ENCODE measurements at places on chromosomes 4 and X.

GRCh38 chr4:19301527-19301926, 950.2 kb upstream of the SLIT2 start:
- DNase-seq, result no peak

DNA sequence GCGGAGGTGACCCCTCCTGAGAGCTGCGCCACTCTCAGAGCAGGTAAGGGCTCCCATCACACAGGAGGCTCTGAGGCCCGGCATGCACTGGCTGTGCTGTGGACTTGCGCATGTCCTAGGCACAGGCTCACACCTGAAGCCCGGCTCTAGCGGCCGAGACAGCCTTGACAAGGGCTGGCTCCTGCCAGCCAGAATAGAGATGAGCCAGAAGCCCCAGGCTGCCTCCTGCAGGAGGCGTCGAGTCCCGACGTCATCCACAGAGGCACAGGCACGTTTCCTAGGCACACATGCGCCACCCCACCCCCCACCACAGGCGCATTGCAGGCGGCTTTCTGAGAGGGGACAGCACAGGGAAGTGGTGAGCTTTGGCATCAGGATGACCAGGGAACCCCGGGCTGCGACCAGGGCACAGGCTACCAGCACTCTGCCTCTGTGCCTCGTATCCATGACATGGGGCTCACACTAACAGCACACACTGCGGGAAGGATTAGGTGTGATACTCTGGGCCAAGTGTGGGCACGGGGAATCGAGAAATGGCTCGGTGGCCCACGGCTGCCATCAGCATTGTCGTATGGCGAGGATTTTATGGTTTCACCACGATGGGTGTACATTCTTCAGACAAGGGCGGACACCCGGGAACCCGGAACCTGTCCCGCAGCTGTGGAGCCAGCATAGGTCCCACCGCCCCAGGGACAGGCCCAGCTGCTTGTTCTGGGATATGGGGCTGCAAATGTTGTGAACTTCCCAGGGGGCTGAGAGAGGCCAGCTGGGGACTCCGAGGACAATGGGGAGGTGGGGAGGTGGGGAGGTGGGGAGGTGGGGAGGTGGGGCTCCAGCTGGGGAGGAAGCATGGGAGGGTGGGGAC, 90.7 kb upstream of the ADRA2C start:
- DNase-seq, result no peak

- DNase-seq, result no peak
Observed at GRCh38 chrX:44071070-44071645, 98.0 kb upstream of the NDP start.

- DNase-seq, result no peak
Observed at GRCh38 chr4:169870507-169870906, 112.8 kb upstream of the HPF1 start.

- DNase-seq, result no peak
Observed at GRCh38 chrX:140434347-140434746, 70.5 kb downstream of the SOX3 start.

- no peak for DNase-seq
Observed at GRCh38 chrX:139642241-139642927, 65.6 kb downstream of the MCF2 start.

DNA sequence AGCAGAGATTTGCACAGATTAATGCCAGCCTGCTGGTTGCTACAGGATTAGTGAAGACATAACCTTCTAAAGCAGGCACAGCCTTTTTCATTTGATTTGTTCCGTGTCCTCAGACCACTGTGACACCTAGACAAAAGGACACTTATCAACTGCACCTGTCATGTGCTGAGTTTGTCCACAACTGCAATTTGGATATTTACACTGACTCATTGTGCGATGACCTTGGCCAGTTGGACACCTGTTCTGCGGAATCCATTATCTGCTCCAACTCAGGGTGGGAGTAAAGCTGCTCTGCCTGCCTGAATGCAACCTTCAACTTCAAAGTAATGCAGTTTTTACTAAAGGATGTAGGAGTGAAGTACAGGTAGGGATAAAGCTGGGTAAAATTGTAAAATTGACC, 4.1 kb upstream of the NR0B1 start:
- no peak for DNase-seq

DNA sequence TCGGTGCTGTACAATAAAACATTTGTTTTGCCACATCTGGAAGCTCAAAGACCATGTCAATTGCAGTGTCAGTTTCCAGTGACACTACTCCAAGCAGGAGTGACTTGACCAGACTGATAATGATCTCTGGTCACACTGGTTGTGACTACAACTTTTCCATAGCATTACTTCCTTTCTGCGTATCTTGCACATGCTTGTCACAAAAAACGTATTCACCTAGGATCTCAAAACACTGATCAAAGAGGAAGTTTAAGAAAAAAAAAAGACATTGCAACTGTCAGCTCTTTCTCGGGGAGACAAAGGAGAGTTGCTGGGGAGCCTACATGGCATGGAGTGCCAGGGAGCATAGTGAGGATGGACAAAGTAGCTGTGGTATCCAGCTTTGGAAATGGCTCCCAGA, 60.6 kb downstream of the OPHN1 start:
- no peak for DNase-seq

GRCh38 chr4:139154134-139154421, 22.9 kb downstream of the ELF2 start:
- DNase-seq, result no peak

DNA sequence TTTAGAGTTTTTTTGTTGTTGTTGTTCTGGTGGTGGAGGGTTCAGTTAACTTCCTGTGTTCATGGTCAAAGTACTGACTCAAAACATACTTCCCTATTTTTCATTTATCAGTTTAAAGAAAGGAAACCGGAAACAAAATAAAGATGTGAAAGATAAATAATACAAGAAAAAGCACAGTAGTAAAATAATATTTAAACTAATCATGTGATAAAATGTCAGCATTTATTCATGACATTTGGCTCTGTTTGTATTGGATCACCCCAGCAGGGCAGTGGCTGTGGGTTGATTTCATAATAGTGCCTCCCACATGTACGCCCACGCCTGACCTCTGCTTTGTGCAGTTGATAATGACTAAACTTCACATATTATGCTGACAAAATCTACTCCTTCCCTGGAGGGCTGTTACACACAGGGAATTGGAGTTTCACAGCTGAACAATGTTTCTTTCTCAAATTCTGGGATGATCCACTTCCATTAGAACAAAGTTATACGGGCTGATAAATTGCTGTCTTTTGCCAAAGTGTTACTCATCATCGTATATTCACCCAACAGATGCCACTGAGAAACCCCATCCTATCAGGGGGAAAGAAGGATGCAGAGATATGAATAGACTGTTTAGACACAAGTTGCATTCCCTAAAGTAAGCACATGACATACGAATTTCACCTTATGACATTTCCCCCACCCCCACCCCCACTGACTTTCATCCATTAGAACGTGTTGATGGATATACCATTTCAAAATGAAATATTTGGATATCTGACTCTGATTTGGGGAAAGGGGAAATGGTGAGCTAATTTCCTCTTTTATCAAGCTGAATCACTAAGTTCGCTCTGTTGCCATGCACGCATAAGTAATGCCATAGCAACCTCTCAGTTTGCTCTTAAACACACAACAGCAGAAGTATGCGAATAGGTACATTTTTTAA, 48.3 kb downstream of the AMELX start:
- no peak for DNase-seq

- DNase-seq, result no peak
Observed at GRCh38 chrX:134677332-134677731, 19.1 kb upstream of the PLAC1 start.

GRCh38 chr4:40373636-40374035, 38.5 kb downstream of the CHRNA9 start:
- DNase-seq, result no peak

- DNase-seq, result no peak
Observed at GRCh38 chr4:123217664-123218063, 178.9 kb upstream of the SPRY1 start.

GRCh38 chrX:100407147-100407783, 2.8 kb downstream of the PCDH19 start:
- no peak for DNase-seq

DNA sequence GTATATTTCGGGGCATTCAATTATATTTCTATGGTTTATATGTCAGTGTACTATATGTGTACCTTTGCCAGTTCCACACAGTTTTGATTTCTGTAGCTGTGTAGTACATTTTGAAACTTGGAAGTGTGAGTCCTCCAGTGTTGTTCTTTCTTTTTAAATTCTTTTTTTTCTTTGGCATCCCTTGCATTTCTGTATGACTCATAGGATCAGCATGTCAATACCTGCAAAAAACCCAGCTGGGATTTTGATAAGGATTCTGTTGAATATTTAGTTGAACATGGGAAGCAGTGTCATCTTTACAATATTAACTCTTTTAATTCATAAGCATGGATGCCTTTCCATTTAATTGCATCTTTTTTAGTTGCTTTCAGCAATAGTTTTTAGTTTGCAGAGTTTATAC, 100.0 kb downstream of the SH3BGRL start:
- no peak for DNase-seq

GRCh38 chrX:134371133-134371532, 88.8 kb upstream of the HPRT1 start:
- no peak for DNase-seq

DNA sequence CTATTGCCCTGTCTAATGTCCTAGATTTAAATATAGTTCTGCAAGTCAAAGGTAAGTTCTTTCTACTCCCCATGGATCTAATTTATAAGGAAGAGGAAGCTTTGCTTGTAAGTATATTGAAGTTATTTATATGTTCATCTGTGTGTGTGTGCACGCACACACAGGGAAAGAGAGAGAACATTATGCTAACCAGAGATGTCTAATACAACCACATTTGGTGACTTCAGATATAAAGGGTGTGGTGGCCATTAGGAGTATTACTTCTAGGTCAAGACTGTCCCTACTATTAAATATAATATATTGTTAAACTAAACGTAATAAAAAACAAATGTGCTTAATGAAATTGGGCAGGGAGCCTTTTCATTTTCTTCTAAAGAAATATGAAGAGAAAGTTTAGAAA, 4.1 kb downstream of the DCK start:
- DNase-seq, result no peak

DNA sequence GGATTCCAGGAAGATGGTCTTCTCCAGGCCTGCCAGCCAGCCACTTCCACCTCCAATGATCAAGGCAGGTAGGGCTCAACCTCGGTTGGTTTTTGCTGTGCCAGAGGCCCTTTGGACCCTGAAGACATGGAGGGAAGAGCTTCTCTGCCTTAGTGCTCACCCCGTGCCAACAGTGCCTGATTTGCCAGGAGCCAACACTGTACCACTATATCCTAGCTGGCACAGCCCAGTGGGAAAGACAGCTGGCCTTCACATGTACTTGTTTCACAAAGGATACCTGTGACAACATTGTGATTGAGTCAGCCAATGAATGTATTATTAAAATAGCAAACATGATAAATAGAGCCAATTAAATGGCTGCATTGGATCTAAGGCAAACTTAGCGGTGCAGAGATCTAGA, 51.9 kb upstream of the PRPS1 start:
- no peak for DNase-seq

- DNase-seq, result no peak
Observed at GRCh38 chrX:132270699-132271098, 51.5 kb upstream of the RAP2C start.

- DNase-seq, result no peak
Observed at GRCh38 chr4:28883211-28883610, 1837.0 kb upstream of the PCDH7 start.

DNA sequence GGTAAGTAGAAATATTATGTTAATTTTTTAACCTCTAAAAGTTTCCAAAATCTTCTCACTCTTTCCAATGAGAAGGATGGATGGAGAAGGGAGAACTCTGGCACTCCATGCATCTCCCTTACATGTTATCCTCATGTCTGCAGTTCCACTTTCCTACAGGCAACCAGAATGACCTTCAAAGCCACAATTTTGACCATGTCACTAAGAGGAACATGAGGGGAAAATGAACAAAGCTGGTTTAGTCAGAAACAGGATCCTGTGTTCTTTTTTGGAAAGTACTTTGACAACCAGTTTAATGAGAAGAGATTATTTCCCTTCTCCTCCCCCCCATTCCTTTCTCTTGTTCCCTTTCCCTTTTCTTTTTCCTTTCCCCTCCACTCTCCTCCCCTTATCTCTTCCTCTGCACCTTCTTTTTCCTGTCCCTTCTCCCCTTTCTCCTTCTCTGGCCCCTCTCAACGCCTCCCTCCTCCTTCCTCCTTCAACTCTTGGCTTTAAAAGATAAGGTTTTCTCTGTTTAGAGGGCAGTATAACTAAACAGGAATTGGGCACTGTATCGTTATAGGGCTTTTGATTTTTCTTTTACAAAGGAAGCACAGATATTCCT, 42.5 kb downstream of the DTHD1 start:
- DNase-seq, result no peak

DNA sequence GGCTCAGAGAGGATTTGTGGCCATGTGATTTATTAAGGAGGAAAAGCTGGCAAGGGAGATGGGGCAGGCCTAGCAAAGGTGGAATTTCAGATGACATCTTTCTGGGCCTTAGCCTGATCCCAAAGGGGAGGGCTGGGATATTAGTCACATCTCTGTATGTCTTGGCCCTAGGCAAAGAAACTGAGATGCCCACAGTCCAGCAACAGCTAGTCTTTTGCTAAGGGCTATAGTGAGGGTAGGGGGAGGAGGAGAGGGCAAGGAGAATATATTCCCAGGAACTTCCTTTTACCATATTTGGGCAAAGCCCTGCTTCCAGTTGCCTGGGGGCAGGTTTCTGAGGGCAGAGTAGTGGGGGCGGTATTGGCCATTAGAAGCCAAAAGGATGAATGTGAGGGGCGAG, 209.8 kb upstream of the NR3C2 start:
- DNase-seq, result no peak

DNA sequence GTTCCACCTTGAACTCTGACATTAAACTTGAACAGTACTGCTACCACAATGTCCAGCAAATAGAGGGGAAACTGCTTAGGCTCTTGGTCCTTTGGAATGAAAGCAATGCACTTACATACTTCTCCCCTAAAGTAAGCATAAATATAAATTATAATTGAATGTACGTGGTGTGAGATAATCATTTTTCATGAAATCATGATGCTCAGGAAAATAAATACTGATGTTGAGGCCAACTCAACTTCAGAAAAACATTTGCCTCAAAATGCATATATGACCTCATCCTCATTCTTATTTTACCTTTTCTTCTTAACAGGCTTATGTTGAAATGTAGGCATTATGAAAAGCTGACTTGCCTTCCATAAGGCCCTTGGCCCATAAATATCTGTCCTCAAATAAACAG, 166.3 kb downstream of the KDR start:
- no peak for DNase-seq

GRCh38 chr4:118033148-118034052, 886 bp upstream of the NDST3 start:
- no peak for DNase-seq

GRCh38 chrX:126658447-126658846, 105.8 kb upstream of the DCAF12L1 start:
- DNase-seq, result no peak

DNA sequence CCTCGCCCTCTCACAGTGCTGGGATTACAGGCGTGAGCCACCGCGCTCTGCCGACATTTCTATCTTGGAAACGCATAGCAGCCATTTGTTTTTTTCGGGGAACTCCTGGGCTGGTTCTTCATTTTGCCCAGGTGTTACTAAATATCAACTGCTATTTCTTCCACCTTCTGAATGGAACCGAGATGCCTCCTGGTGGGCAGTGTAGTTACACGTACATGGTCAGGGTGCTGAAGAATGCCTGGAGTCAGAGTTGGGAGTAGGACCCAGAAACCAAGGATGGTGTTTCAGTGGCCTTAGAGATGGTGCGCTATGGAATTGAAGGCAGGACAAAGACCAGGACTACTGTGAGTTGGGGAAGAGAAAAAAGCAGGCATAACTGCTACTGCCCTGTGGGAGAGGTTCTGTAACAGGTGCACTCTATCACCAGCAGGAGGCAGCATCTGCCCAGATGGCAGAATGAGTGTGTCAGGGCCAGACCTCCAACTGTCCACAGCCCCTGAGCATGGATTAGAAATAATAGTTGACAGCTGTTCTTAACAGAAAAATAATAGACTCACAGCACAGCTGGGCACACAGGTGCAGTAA, 81.7 kb downstream of the ZC4H2 start:
- DNase-seq, result no peak

Measured in DMS 273 treated with DMSO at 0.1 percent for 48 hours (cell line).